OCI-LY7 (cell line): ENCODE measurements at places on chromosomes 11 and 22. TPM values are rescaled to one million over a fixed set of nuclear protein-coding genes. Genes with fewer than 3 reads are reported as not detected.

DNA sequence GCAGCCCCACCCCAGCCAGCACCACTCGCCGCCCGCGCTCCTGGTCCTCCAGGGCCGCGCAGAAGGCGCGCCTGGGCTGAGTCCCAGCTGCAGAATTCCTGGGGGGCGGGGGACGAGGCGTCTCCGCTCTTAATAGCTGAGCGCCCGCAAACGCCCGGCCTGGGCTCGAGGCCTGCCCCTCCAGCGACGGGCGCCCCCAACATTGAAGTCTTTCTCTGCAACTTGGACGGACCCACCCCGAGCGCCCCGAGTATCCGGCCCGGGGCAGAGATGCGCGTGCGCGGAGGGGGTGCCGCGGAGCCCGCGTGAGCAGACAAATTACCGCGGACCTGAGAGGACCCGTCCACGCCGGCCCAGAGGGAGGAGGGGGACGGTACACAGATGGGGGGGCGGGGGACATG is 6.7 kb upstream of the SYT7 start:
- DNase-seq: no peak

DNA sequence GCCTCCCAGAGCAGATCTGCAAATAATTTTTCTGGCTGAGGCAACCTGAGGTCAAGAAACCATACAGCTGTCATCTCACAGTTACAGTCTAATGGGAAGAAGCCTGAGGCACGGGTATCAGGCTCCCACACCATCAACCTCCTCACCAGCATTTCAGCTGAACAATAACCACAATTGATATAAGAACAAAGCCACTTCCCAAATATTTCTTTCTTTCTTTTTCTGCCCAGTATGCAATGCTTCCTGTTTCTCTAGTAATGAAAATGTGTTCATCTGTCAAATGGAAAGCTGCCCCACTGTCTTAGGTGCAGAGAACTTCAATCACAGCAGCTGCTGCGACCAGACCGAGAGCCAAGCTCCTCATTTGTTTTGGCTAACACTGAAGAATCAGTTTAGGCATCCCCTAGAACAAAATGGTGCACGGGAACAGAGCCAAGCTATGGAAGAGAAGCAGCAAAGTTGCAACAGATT is 108.4 kb downstream of the BLID start:
- no peak for DNase-seq

OR6A2 gene
- 2.2 and 2.4 TPM in 2 replicates for total RNA-seq

DNA sequence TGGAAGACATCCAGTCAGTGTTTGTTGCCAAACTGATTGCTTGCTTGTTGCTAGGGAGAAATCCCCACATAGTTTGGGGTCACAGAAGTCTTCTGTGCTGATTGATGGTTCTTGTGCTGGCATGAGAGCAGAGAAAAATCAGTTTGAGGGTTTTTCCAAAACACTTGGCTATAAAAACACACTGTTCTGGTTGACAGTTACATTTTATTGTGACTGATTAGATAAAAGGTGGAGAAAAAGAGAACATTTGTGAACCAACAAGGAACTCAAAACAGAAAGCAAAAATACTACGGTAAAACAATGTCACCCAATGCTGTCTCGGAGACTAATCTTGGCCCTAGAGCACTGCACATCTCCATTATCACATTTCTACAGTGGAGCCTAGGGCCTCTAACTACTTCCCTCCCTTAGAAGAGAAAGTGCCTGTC is 14.4 kb upstream of the EIF4G2 start:
- no peak for DNase-seq

FZD4 gene
- total RNA-seq: 0.06 and 0.17 TPM in 2 replicates

DNA sequence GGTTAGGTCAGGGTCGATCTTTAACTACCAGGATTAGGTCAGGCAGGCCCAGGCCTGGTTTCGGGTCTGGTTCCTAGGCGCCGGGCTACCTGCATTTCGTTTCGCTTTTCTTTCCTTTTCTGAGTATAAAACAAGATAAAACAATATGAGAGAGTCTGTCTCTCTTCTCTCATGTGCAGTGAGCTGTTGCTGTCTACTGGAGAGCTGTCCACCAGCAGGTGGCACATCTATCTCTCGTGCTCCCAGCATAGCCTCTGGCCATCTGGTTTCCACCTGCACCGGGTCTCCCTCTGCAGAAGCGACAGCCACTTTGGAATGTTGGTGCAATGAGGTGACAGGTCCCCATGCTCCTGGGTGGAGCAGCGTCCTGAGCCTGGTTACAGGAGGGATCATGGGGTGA is 27.6 kb downstream of the RIBC2 start:
- peak; percentile 30 for DNase-seq

GRCh38 chr11:62930157-62930556 is 9.0 kb upstream of the CHRM1 start:
- DNase-seq: no peak

GRCh38 chr11:65478388-65479183 is 20.3 kb upstream of the MALAT1 start:
- no peak for DNase-seq

ARFGAP2 gene
- total RNA-seq: 126 and 135 TPM in 2 replicates

DNA sequence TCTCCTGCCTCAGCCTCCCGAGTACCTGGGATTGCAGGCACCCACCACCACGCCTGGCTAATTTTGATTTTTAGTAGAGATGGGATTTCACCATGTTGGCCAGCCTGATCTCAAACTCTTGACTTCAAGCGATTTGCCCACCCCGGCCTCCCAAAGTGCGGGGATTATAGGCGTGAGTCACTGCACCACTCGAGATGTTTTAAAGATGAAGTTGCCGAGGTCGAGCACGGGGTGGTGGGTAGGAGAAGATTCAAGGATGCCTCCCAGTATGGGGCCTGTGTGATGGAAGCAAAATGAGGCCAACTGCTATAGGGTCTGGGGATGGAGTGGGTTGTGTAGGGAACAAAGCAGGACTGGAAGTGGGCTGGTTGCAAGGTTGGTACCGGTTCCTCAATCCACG is 245.2 kb downstream of the MN1 start:
- DNase-seq: no peak

GRCh38 chr22:25566898-25567235 is 2.4 kb downstream of the GRK3 start:
- peak; percentile 62 for DNase-seq

DNA sequence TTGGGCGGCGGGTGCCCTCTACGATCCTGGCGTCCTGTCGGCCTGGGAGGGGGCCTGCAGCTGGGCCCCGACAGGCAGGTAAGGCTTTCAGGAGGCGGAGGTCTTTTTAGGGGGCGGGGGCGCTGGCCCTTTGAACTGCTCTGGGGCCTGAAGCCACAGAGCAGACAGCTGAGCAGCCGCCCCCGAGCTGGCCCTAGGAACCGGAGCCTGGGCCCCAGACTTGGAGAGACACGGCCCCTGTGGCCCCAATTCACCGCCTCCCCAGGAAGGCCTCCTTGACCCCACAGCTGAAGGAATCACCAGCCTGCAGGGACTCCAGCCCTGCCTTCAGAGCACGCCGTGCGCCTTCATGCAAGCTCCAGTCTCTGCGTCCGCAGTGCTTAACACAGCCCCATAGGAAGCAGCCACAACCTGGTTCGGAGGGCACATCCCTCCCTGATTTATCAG is 618 bp upstream of the CERK start:
- DNase-seq: no peak

DNA sequence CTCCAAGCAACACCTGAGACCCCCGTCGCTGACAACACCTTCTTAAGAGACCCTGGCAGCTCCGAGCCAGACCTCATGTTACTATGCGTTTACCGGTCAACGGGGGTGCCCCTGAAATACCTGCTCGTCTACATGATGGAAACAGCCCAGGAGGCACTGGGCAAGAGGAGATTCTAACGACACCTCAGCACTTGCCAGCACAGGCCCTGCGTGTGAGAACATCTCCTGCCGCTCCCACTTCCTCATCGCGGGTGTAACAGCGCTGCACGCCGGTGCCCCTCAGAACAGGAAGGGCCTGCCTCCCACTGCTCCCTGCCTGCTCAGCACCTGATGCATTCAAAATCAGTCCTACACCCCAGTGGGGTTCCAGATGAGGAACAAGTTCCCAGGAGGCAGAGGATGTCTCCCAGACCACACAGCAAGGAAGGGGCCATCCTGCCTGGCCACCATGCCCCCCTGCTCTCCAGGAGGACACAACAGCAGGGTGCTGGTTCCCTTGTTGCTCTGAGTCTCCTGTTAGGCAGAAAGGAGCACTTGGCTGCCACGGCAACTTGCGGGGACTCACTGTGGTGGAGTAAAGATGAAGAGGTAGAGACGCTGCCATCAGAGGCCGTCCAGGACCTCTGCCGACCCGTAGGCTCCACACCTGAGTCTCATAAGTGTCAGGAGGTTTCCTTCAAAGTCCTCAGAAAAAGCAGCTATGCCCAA is 2.1 kb downstream of the TOLLIP start:
- no peak for DNase-seq

DNA sequence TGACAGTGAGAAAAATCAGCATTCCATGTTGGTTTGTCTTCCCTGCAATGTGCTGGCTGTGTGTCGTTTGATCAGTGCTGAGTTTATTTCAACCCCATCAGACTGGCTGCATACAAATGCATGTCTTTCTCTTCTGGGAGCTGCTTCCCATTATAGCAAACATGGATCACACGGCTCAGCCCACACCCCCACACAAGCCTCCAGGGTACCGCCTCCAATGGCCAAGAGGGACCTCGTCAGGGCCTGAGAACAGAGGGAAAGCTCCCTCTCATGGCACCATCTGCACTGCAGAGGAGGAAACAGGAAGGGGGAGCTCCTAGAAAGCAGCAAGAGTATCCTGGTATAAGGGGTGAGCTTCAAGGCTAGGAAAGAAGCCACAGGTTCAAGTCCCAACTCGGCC is 214.2 kb downstream of the LARGE1 start:
- no peak for DNase-seq

JAM3 gene
- total RNA-seq: not detected in 2 replicates

KDM4D gene
- total RNA-seq: 1.4 and 1.6 TPM in 2 replicates

CEP126 gene
- 5.9 and 7.3 TPM in 2 replicates for total RNA-seq

DNA sequence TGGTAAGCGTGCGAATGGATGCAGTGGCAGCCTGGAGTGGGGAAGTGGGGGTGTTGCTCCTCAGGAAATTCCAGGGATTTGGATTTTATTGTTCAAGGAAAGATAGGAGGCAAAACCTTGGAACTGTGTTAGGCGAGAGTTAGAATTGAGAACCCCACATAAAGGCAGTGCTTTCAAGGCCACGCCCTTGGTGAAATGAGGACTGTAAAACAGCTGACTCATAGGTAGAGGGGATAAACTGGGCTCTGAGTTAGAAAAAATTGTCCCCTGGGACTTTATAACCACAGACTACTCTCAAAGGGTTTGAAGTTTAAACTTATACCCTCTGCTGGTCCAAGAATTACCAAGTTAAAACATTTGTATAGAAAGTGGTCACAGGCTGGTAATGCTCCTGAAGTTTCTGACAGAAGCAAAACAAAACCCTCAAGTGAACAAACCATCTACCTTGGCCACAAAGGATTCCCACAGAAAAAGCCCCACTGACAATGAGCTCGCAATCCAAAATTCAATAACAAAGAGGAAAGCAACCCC is 250.3 kb upstream of the TBCEL start:
- DNase-seq: peak; percentile 4

COA4 gene
- 95.4 and 104 TPM in 2 replicates for total RNA-seq

DNA sequence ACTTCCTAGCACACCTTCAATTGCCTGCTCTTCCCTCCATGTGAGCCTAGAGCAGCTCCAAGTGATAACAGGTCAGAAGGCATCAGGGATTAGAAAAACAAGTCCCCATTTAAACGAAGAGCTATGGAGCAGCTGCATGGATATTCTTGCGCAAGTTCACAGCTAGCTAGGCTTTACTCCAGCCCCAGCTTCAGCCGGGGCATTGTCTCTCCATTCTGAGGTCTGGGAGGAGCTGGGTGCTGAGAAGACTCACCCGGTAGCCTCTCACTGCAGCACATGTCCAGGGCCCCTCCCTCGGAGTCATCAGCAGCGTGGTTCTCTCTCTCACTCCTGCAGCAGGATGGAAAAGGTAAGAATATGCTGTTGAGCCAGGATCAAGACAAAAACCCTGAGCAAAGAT is 26.0 kb downstream of the PTPN5 start:
- no peak for DNase-seq

DNA sequence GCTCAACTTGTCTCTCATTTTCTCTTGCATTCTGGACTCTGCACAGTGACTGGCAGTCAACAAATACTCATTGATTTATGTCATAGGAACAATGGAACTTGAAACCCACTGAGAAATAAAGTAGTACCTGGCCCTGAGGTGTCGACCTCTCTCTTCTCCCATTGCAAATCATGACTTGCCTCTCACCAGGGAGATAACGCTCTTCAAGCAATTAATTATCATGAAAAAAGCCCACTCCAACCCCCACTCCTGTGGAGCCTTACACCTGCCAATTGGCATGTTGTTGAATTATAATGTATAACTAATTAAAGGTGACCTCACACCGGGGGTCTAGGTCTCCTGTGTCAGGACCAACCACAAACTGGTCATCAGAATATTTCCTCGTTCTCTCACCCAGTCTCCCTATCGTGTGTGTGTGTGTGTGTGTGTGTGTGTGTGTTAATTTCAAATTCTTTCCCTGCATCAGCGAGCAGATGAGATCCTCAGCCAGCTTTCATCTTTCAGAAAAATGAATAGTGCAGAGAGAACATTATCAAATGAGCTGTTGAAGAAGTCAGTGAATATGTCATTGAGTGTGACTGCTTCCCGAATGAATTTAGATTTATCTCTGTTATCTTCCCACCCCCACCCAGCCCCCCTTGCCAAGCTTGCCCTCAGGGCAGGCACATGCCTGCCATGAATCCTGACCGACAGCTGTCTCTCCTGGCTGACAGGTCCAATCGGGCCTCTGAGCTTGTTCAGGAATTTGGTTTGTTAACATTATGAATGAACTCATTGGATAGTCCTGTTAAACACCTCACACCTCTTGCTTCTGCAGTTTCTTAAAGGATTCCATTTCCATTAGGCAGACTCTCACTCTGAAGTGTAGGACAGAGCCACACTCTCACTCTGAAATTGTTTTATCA is 357.4 kb downstream of the INSC start:
- no peak for DNase-seq

DNA sequence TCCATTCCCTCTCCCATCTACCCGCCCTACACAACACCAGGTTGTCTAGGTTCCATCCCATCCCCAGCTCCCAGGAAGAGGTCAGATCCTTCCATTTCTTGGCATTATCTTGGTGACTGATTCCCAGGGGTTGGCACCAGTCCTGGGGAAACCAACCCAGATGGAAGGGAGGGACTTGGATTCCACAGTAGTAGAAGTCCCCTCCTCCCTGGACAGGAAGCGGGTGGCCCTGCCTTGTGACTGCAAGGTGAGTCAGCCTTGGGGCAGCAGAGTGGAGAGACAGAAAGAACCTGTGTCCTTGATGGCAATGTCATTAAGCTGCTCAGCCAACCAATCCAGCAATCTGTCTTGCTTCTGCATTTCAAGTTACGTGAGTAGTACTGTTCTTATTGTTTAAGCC is 26.5 kb downstream of the SYT13 start:
- DNase-seq: no peak

DNA sequence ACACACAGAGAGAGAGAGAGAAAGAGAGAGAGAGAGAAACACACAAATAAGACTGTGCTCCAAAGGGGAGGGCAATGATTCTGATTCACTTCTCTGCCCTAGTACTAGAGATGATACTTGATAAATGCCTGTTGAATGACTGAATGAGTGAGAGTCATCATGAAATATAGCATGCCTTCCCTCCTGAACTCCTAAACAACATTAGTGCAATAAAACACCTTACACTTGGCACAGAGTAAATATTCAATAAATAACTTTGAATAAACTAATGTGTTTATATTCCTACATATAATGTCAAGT is 511.2 kb upstream of the RAG2 start:
- no peak for DNase-seq
